D721Med (cell line): ENCODE measurements at places on chromosomes 12 and 14.

DNA sequence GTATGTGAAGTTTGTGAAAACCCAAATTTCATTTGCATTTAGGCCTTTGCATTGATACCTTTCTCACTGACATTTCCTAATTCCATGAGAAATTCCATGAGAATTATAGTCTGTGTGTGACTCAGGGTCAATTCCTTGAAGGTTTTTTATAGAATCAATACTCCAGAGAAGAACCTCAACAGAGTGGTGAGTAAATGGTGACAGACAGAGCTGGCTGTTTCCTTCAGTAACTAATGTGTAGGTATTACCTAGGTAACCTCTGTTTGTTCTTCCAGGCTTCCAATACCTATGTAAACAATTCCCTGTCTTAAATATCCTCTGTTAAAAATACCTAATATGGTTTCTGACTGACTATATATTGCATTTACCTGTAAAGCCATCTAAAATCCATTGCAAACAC, 117.0 kb downstream of the TTC8 start:
- no peak for DNase-seq

DNA sequence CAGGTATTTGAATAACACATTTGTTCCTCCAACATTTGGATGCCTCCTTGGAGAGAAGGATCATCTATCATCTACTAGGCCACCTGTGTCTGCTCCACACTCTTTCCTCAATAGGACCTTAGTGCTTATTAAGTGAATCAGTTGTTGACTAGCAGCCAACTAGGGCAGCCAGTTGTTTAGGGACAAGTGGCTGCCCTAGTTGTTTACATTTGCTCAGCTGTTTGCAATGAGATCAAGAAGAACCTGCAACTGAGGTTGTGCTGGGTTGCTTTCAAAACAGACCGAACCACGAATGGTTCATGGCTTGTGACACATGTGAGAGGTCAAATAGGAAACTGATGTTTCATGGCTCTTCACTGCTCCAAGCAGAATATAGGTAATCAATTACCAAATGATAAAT, 53.8 kb downstream of the TMCC3 start:
- no peak for DNase-seq

GRCh38 chr14:44896275-44897040, 65.3 kb downstream of the KLHL28 start:
- DNase-seq: no peak

DNA sequence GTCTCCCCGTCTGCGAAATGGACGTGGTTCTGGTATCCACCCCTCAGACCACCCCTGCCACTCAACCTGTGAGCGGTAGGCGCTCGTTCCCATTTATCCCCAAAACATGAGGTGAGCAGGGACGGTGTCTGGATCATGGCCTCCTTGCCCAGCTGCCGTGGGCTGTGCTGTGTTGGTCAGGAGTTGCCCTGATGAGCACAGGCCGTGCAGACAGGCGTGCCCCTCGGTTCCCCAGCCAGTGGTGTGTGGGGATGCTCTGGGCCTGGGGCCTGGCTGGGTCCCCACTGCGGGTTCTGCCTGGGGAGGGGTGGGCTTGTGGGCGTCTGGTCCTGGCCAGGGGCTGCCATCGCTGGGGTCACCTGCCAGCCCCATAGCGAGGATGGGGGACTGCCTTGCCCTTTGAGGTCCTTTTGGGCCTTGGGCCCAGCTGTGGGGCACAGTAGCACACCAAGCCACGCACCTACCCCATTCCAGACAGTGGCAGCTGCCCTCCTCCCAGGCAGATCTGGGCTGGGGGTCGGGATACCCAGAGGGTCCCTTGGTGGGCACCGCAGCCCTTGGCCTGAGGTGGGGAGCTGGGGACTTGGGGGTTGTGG, 11.3 kb upstream of the PUS1 start:
- DNase-seq: no peak

DNA sequence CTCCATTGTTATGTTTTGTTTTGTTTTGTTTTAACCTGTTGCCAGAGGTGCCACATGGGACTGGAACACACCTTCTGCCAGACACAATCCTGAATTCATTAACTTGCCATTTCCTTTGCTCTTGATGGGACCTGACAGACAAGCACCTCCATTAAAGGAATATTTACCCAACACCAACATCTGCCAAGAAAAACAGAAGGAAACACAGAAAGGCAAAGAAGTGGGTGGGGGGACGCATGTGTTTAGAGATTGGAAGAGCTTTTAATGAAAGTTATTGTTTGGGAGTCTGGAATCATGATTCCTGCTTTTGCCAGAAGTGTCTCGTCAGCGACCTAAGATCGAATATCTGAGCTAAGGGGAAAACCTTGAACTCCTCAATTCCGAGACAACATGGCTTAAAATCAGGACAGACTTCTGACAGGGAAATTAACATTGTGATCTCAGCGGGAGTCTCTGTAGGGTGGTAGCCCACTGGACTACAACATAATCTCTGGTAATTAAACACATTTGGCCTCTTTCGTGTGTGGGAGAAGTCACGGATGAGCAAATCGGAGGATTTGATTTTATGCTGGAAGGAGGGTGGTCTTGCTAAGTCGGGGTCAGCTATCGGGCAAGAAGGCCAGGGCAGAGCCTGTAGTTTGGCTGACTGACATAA, 210.4 kb upstream of the FAR2 start:
- DNase-seq: no peak

GRCh38 chr14:72621387-72622065, 272.4 kb downstream of the DPF3 start:
- DNase-seq: no peak

DNA sequence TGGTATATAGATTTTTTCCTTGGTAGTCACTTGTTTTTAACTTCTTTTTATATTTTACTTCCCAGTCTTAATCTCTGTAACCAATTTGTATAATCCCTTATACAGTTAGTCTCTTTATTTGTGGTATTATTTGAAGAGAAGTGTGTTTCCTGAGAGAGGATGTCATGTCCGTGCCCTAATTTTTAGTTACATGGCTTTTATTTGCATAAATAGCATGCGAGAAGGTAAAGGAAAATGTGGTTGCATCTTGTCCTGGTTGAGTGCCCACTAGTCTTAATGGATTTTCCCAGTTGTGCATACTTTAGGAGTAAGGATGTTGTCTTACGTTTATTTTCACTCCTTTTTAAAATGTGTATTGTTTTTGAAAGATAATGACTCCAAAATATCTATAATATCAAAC, 27.5 kb downstream of the RAP1B start:
- DNase-seq: no peak

DNA sequence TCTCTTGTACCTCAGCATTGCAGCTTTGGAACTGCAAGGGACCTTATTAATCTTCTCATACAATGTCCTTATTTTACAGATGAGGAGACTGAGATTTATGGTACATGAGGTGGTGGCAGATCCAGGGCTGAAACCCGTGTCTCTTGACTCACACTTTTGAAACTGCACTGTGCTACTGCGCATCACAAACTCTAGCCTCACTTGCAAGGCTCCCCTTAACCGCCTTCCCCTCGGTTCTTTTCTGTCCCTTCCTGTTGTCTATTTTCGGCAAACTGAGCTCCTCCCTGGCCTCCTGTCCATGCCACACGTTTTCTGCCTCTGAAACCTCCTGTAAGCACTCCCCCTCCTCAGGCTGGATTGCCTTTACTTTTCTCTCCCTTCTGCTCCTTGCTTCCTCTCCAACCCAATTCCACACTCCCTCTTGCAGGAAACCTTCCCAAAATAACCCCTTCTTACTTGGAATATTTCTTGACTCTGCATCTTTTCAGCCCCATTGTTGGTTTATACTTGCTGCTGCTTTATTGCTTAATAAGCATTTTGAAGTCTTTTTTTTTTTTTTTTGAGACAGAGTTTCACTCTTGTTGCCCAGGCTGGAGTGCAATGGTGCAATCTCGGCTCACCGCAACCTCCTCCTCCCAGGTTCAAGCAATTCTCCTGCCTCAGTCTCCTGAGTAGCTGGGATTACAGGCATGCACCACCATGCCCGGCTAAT, 72.4 kb upstream of the CISTR start:
- no peak for DNase-seq
